ENCODE measurements at places on chromosomes 4 and X.

DNA sequence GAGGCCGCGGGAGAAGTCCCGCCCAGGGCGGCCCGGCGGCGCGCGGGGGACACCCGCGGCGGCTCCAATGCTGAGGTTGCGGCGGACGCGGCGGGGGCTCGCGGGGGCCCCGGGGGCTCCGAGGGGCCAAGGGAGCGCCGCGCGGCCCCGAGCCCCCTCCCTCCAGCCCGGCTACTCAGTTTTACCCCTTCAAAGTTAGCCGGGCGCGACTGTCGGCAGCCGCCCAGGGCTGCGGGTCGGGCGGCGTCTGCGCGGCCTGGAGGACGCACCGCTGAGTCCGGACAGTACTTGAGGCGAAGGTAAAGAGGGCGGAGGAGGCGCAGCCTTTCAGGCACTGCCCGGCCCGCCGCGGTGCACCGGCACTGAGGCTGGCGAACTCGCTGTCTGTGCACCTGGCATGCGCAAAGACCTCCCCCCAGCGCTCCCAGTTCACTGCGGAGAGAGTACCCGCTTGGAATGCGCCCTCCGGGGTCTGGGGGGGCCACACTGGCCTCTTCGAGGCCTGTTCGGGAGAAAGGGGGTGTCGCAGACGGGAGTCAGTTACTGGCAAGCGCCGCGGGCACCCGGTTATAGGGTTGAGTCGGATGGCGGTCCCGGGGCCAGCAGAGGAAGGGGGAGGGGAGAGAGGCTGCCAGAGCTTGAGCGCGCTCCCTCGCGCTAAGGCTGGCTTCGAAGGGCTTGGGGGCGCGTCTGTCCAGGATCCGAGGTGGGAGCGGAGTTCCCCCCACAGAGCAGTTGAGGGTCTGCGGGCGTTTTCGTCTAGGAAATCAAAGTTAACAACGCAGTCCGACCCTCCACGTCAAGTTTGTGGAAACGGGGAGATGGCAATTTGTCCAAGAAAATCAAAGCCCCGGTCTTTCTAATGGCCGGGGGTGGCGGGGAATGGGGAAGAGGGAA lies 1.1 kb downstream of the PCDH19 start:
- DNase-seq: no peak

DNA sequence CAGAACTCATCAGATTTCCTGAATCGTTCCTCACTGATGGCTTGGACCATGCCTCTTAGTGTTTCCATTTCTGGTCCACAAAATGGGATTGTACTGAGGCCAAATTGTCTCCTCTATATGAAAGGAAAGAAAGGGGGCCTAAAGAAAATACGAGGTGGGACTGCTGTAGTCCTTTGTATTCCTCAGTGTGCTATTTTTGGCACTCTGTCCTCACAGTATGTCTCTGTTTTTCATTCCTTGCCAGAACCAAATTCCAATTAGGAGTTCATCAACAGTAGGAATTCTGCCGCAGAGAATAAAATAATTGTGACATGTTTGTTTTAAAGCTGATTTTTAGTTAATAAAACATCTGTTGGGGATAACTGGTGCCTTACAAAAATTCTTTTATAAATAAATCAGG lies 515.7 kb downstream of the SMARCA1 start:
- no peak for DNase-seq

DNA sequence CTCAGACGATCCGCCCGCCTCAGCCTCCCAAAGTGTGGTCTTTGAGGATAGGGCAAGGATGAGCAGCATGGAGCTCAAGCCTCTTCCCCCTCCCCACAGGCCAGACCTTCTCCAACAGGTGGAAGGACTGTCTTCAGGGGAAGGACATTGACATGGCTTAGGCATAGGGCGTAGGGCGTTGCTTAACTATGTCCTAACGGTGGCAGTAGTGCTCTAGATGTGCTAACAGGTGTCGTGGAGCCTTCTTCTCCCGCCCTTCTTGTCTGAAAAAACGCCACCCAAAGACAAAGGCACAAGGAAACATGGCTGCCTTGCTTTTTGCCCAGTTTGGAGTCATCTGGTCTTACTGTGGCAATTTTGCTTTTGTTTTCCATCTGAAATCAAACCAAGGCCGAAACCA lies 219.8 kb downstream of the OR13H1 start:
- no peak for DNase-seq

- DNase-seq: no peak
These were observed 8.3 kb downstream of the FLNA start for GRCh38 chrX:154365997-154366665.

- no peak for DNase-seq
These were observed 52.2 kb downstream of the AFM start for GRCh38 chr4:73533515-73534422.

DNA sequence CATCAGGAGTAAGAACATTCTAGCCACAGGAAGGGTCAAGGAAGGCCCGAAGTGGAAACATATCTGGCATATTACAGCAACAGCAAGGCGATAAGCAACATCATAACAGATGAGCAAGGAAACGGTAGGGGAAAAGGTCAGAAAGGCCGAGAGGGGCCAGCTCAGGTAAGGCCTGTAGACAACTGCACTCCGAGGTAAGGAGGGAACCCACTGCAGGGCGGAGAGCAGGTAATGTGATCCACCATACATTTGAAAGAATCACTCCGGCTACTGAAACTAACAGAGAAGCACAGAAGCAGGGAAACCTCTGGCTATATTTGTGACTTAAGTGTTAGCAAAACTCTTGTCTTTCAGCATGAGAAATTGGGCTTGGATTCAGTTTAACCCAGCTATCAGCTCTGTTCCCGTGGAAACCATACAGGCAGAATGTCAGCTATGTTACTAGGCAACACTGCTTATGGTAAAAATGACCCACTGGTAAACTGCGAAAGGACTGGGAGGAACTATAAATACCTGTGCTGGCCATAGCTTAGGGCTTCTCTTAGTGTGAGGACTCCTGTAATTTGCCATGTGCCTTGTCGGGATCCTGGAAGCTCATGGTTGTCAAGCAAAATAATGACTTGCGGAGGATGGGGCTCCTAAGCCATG lies 31.0 kb downstream of the FRYL start:
- no peak for DNase-seq

DNA sequence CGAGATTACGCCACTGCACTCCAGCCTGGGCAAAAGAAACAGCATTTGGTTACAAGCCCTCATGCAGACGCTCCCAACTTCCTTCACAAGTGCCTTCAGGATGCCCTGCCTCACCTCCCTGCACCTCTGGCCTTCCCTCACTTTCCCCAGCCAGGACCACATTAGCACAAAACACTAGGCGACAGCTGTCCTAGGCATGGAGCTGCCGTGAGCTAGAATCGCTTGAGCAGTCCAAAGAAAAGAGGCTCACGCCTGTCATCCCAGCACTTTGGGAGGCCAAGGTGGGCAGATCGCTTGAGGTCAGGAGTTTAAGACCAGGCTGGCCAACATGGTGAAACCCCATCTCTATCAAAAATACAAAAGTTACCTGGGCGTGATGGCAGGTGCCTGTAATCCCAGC lies 15.8 kb downstream of the RNF212 start:
- DNase-seq: no peak

DNA sequence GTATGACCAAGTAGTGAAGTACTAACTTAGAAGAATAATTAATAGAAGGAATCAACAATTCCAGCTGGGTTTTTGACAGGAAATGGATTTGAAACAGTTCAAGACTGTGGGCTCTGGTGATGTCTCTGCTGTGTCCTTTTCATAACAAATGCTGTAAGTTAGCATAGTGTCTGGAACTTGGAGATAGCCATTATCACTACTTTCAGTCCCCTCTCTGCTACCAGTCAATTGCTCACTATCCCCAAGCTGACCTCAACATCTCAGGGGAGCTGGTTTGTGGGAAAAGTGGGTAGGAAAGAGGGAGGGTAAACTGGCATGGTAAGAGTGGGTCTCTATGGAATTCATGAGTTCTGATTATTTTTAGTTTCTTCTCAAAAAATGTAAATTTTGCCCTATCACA lies 231.4 kb upstream of the MID1 start:
- DNase-seq: no peak

GRCh38 chrX:12447448-12448064 lies 309.3 kb downstream of the FRMPD4 start:
- no peak for DNase-seq

GRCh38 chrX:20060961-20061748 lies 55.6 kb downstream of the MAP7D2 start:
- DNase-seq: no peak

DNA sequence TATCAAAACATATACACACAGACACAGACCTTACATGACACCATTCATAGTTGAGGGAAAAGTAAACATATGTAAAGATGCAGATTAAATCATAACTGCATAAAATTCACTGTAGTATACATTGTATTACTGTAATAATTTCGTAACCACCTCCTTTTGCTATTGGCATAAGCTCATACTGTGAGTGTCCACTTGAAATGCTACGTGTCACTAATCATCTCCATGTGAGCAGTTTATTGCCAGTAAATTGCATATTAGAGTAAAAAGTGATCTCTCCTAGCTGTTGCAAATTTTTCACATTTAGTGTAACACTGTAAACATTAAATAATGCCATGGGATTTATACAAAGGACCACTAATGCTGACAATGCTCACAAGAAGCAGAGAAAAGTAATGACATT lies 256.7 kb upstream of the GNPDA2 start:
- DNase-seq: no peak

- DNase-seq: no peak
These were observed 624.4 kb upstream of the ACTRT1 start for GRCh38 chrX:128676651-128677050.

DNA sequence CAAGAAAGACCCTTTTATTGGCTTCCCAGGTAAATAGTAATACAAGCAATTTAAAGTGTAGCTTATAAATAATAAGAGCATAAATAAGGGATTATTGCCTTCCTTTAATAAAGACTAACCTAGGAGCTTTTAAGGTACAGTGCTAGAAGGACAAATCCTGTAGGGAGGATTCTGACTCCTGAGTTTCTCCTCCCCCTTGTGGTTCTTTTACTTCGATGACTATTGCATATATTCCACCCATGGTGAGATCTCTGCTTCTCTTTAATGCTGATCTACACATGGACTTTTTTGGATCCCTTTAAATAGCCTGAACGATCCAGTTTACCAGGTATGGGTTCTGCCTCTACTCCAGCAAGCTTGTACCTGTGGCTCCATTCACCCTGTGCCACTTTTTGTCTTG lies 2.5 kb downstream of the GALNT7 start:
- no peak for DNase-seq

- no peak for DNase-seq
These were observed 151.3 kb upstream of the LEF1 start for GRCh38 chr4:108320061-108320460.

DNA sequence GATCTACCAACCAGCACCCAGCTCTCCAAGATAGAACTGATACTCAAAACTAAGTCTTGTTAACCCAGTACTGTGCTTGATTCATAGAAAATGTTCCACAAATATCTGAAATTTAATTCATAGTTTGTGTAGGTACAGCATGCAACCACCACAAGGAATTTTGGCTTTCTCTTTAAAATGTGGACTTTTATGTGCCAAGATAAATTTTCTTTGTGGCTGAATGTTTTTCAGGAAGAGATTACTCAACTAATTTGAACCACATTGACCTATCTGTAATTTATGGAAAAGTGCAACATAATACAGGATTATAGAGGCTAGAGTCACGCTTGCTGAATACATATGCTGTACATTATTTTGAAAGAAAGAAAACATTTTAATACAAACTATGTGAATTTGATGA lies 730.8 kb downstream of the IL1RAPL1 start:
- no peak for DNase-seq

DNA sequence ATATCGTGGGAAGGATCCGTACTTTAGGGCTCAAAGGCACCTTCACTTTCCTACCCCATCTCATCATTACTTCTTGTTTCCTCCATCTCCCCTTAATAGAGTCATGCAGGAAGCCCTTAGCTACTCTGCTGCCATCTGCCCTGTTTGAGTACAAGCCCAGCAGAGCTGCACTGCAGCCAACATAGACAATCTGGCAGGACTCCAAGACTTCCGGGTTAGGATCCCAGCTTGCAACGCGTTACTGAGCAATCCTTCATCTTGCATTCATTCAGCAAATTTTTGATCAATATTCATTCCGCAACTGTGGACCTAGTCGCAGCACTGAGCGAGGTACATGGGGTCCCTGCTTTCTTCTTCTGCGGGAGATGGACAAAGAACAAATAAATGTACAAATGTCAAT lies 344.9 kb downstream of the BCOR start:
- DNase-seq: no peak

- no peak for DNase-seq
These were observed 111.5 kb upstream of the ATP6AP2 start for GRCh38 chrX:40469316-40469715.

- no peak for DNase-seq
These were observed 2.1 kb upstream of the CCNG2 start for GRCh38 chr4:77154761-77155499.

DNA sequence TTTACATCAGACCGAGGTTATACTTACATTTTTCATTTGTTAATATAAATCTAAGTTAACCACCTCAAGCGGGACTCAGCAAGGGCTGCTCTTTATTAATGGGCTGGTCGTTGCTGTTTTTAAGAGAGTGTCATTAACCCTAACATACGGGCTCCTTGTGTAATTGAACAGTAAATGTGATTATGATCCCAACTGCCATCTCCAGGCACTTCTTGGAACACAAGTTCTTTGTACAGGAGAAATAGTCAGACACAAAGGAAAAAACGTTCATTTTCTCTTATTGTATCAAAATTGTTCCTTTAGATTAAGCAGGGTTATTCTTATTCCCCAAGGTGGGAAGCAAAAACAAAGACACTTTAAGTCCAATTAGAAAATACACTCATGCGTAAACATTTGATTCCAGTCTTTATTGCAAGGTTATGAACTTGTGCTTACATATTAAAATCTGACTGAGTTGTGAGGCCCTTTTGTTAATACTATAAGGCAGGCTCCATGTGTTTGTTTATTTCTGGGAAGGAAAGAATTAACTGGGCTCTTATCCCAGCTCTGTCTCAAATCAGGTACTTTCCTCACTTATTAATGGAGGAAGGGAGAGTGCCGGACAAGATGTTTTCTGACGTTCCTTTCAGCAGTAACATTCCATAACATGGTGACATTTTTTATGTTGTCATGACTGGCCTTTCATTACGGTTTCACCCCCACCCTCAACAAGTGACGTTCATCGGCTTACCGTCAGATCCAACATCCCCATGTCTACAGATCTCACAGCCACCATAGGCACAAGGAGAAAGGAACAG lies 95.9 kb downstream of the RASL11B start:
- DNase-seq: no peak

DNA sequence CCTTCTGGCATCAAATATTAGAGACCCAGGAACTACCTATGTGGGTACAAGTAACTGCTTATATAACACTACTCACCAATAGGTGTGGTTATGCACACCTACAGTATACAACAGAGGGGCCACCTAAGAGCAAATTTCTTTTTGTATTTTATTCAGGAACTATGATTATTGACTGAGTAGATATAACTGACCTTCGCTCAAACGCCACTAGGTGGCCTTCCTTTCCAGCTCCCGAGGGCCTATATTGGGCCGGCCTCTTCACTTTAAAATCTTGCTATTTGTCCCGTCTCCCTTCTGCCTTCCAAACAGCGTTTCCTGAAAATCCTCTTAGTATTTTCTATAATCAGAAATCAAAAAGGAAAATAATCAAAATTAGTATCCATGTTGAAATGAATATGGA lies 19.9 kb upstream of the PABPC5 start:
- DNase-seq: no peak
